CD4-positive, alpha-beta T cell treated with Interferon alpha-2 for 1 hour (primary cell): ENCODE measurements at places on chromosomes 4 and X.

GRCh38 chr4:129037093-129037492, 56.2 kb downstream of the SCLT1 start:
- DNase-seq = no peak

DNA sequence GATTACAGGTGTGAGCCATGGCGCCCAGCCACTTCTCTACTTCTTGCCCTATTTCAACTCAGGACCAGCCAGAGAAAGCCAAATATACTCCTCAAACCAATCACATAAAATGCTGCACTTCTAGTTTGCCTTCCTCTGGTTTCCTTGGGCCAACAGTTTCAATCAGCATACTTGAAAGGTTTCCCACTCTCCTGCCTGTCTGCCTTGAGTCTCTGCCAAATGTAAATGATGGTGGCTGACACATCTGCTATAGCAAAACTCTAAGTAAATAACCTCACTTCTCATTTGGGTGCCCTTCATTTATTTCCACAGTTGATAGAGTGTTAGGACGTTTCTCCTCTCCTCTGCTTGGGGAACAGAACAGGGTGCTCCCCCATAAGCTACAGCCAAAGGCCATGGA, 36.4 kb upstream of the PPA2 start:
- DNase-seq = no peak

DNA sequence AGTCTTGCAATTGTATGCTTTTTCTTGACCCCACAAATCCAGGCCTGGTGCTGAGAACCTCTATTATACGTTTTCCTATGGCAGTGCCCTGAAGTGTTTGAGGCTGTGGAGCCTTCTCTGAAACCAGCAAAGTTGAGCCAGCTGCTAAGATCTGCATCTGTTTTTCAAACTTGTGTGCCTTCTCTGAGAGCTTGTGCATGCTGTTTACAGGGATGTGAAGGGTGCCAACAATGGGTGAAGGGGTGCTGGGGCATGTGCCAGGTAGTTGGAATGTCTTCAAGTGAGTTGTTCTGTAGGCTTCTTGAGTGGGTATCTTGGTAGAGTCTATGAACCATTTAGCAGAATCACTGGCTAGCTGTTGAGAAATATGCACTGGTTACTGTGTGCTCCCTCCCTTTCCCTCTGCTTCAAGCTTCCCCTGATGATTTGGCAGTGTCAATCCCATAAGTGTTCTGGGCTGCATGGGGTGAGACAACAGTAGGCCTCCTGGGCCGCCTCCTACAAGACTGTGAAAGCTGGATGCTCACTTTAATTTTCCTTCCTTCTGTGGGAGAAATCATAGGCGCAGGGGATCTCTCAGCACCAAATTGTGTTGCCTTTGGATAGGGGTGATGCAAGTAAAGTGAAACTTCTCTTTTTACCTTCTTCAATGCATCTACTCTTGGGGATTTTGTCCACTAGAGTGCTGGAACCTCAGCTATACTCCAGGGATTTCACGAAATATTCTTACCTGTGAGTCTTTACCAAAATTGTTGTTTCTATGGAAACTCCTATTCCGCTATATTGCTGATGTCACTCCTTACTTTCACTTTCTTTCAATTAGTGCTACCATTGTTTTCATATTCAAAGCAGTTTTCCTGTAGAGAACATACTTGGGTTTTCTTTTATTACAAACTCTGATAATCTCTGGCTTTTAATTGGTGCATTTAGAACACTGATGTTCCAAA, 30.0 kb downstream of the ITM2A start:
- DNase-seq = no peak

- DNase-seq = no peak
These were observed 75.7 kb upstream of the GPC4 start for GRCh38 chrX:133490955-133491354.

- DNase-seq = no peak
These were observed 32.2 kb upstream of the ARMCX2 start for GRCh38 chrX:101691835-101692234.

GRCh38 chr4:36173905-36174304, 70.4 kb downstream of the ARAP2 start:
- no peak for DNase-seq

DNA sequence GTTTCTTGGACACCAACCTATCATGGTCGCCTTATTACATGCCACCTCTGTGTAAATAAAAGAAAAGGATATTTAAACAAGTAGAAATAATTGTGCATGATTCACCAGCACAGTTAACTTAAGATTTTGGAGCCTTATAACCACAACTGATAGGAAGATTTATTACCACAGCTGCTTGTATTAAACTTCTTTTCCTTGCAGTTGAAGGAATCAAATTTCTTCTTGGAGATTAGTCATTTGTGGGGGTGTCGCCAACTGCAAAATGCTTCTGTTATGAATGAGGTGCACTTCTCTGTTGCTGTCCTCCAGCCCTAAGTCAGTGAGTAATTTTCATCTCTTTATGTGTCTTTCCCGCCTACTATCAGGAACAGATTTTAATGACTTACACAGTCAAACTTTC, 73.3 kb downstream of the OR13H1 start:
- no peak for DNase-seq

- no peak for DNase-seq
These were observed 17.5 kb downstream of the MAGEA9B start for GRCh38 chrX:149569770-149570169.

DNA sequence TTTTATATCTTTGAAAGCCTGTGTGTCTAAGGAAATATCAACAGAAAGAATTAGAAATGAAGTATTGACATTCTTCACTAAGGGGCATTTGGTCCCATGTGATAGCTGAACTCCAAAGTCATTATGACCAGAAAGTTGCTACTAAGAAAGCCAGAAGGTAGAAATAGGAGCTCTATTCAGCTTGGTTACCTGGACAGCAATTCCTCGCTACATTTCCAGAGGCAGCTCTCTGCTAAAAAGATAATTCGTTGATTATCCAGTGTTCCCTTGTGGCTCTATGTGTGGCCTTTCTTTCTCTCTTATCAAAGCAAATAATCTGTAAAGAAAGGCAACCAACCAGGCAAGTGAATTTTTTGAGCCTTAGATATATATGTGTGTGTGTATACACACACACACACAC, 341.3 kb downstream of the ADGRL3 start:
- no peak for DNase-seq

- DNase-seq = no peak
These were observed 47.3 kb downstream of the PJA1 start for GRCh38 chrX:69117876-69118526.

DNA sequence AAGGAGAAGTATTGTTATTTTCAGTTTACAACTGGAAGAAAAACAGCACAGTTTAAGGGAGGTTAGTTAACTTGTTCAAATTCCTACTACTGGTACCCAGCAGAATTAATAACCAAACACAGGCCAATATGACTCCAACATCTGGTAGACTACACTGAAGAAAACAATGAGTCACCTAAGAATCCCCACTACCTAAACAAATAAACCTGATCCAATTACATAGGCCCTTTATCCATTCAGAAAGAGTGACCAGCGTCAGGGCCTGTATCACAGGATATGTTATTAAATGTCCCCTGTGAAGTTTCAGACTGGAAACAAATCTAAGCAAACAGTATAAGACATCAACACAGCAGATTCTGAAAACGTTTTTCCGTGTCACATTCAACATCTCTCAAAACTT, 492.5 kb upstream of the INTU start:
- no peak for DNase-seq

DNA sequence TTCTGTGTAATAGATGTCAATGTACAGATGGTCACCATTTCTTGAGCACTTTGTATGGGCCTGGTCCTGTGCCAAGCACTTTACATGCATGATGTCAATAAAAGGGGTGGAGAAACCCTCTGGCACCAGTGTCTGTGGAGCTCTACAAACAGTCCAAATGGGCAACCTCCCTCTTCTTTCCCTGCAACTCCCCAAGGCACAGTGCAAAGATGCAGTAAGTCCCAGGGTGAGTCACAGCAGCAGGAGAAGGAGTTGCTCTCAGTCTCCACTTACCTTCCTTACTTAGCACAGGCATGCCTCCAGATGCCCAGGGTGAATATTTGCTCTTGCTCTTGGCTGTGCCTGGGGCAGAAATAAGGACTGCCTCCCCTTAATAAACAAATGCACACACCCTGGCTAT, 4.3 kb downstream of the OCIAD2 start:
- DNase-seq = no peak

DNA sequence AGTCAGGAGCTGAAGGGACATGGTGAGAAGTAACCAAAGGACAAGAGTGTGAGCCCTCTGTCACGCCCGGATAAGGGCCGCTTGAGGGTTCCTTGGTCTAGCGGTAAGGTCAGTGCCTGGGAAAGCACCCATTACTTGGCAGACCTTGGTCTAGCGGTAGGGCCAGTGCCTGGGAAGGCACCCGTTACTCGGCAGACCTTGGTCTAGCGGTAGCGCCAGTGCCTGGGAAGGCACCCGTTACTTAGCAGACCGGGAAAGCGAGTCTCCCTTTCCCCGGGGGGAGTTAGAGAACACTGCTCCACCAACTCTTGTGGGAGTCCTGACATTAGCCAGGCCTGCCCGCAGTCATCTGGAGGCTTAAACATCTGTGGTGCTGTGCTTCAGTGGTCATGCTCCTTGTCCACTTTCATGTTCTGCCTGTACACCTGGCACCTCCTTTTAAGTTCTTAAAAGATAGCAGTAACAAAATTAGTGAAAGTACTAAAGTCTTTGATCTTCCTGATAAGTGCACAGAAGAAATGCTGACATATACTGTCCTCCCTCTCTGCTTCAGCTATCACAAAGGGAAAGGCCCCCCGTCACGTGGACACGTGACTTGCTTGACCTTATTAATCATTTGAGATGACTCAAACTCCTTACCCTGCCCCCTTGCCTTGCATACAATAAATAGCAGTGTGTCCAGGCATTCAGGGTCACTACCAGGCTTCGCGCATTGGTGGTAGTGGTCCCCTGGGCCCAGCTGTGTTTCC, 9.3 kb upstream of the SEC24B start:
- DNase-seq = no peak

GRCh38 chr4:11545651-11546050, 117.0 kb upstream of the HS3ST1 start:
- DNase-seq = no peak

DNA sequence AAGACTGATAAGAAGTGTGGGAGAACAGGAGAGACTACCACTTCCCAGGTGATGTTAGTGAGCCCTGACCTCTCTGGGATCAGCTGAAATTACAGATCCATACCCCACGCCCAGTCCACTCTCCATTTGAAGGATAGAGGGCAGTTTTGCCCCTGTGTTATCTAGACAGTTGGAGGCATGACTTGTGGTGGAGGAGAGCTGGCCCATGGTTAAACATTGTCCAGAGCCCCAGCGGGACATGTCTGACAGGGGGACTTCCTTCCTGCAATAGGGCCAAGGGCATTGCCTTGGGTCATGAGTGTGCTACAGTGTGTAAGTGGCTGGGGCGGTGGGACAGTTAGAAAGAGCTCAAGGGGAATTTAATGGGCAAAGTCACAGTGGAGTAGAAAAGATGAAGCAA, 181.1 kb downstream of the MID1IP1 start:
- no peak for DNase-seq

- DNase-seq = no peak
These were observed 526.0 kb downstream of the CFAP47 start for GRCh38 chrX:36445566-36445965.

DNA sequence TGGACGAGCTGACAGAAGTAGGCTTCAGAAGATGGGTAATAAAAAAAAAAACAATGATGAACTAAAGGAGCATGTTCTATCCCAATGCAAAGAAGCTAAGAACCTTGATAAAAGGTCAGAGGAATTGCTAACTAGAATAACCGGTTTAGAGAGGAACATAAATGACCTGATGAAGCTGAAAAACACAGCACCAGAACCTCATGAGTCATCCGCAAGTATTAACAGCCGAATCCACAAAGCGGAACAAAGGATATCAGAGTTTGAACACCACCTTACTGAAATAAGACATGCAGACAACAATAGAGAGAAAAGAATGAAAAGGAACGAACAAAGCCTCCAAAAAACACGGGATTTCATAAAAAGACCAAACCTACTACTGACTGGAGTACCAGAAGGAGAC, 10.5 kb downstream of the NELFA start:
- no peak for DNase-seq

DNA sequence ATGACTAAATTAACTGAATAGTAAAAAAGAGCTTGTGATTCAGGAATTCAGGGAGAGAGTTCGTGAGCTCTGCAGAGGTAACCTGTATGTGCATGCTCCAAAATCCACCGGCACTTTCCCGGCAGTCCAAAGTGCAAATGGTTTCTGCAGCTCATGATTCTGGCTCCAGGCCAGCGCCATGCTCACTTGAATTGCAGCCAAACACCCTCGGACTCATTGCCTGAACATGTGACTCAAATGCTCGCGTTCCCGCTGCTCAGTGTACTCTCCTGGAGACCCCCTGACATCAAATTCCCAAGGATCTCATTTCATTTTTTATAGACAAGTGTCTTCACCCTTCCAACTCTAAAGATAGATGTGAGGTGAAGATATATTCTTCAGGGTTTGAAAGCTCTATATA, 44.1 kb upstream of the SH3RF1 start:
- DNase-seq = no peak

DNA sequence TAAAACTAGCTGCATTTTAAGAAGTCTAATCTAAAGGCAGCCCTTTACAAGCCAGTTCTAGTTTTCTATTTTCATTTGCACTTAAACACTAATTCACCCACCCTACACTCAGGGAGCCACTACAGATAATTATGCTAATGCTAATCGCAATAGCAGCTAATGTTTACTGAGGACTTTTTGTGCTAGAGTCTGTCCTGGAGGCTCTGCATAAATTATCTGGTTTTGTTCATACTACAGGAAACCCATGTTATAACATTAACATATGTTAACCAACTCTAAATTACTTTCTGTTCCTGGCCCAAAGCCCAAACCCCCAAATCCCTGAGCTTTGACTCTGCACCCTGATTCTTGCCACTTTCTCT, 480 bp upstream of the RADX start:
- no peak for DNase-seq

DNA sequence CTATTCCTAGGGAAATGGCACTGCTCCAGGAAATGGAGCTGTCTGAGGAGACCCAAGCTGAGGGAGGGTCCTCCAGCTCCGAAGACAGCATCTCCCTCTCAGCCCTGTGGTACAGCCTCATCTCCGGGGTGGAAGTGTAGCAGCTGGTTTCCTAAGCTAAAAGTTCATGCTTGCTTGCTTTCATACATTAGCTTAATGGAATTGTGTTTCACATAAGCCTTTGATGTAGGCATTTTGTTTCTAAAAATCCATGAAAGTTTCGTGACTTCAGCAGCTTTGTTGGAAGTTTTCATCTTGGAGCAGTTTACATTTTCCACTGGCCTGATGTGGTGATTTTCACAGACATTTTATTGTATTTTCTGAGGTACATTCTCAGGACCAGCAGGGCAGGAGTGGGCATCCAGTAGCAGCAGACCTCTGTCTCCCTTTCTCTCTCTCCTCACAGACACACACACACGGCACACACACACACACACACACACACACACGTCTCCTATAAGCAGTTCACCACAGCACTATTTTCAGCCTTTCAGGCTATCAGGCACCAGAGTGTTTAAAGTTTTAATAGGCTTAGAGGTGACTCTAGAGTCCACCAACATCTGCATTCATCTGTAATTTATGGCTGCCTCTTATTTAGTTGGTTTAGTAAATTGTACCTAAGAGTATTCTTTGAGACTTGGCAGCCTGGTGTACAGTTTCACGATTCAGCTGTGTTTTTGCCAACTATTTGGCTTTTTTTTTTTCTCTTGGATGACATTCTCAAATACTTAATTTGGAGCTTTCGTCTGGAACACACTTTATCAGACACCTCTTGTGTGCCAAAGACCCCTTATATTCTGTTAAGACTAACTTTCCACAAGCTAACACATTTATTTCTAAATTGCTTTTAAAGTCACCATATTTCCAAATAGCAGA, 225.8 kb upstream of the SFRP2 start:
- no peak for DNase-seq
